Breast epithelium (tissue), 4 donors: ENCODE measurements at places on chromosomes 1 and 21. TPM values are rescaled to one million over a fixed set of nuclear protein-coding genes. Genes with fewer than 3 reads are reported as not detected.

- H3K27ac ChIP-seq, result no peak overlapping the region
- DNase-seq, result no peak
- H3K4me1 ChIP-seq, result no peaks in the 10 kb centered on the region
- no peak overlapping the region for H3K4me3 ChIP-seq
- H3K27me3 ChIP-seq, result no peaks in the 10 kb centered on the region
Measured at GRCh38 chr21:38760017-38760761, 45.5 kb upstream of the ETS2 start.

DNA sequence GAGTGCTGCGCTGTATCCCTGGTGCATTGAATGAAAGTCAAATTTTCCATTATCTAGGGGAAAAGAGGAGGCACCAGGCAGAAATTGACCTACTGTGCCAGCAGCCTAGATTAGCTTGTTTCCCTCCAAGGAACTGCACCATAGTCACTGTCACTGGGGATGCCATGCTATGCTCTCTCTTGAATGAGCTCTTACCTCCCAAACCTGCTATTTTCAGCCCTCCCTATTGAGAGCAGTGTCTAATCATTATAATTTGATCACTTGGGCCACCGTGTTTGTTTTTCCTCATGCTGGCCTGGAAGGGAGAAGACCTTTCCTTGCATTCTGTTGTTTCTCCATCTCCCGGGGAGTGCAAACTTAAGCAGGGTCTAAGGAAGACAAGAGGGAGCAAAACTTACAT lies 492.9 kb downstream of the SIPA1L2 start:
- H3K4me1 ChIP-seq, result no peaks in the 10 kb centered on the region
- H3K4me3 ChIP-seq, result no peak overlapping the region
- H3K27me3 ChIP-seq, result no peaks in the 10 kb centered on the region
- DNase-seq, result no peak
- H3K27ac ChIP-seq, result no peak overlapping the region

DNA sequence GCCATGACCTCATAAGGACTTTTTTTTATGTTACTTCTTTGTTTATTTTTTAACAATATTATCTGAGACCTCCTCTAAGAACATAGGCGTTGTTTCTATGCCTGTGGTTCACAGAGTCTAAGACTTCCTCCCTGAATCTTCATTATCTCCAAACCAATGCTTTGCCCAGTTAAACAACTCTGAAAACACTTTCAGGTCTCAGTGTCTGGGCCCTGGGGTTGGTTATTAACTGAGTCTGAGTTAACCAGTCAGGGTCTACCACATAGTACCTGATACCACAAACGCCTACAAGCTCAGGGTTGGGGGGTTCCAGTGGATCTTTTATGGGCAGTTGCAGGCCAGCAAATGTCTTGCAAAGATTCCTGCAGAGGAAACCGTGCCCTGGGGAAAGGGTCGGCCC lies 138.2 kb downstream of the AJAP1 start:
- no peak overlapping the region for H3K4me3 ChIP-seq
- H3K27me3 ChIP-seq, result no peaks in the 10 kb centered on the region
- H3K36me3 ChIP-seq, result no peaks in the 10 kb centered on the region
- DNase-seq, result no peak
- no peaks in the 10 kb centered on the region for H3K4me1 ChIP-seq

DNA sequence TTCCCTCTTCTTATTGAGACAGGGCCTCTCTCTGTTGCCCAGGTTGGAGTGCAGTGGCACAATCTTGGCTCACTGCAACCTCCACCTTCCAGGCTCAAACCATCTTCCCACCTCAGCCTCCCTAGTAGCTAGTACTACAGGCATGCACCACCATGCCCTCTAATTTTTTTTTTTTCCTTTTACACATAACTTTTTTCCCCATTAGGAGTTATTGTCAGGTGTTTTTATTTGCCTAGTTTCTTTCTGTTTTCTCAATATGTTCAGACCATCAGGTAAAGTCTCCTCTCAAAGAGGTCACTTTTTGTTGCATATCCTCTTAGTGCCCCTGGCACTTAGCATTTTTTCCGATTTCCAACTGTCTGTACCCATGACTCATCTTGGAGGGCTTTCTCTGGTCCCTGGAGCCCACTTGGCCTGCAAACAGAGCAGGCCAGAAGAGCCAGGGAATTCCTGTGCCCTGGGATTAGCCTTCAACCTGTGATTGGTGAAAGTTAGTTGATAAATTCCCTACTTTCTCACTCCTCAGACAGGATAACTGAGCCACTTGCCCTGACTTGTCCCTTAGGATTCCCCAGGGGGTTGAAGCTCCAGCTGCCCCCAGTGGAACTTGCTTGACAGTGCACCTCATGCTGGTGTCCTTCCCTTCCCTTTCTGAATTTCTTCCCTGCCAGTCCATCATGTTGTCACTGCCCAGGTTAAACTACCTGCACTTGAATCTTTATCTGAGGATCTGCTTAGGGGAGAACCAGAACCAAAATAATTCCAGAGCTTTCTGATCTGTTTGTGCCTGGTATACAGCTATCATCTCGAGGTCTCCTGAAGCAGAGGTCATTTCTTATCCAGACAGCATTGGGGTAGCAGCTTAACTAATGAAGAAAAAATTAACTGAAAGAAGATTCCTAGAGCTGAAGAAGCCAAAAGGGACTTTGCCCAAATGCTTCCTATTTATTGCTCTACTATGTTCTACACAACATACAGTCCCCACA lies 2.4 kb downstream of the NTPCR start:
- peaks cover 4% of the 10 kb centered on the region for H3K4me1 ChIP-seq
- no peak overlapping the region for H3K4me3 ChIP-seq
- H3K27ac ChIP-seq, result no peak overlapping the region

OR2T33 gene
- not detected for total RNA-seq

GRCh38 chr1:212070720-212071302 lies 35.3 kb downstream of the DTL start:
- no peak overlapping the region for H3K4me3 ChIP-seq
- no peaks in the 10 kb centered on the region for H3K27me3 ChIP-seq
- no peak for DNase-seq
- H3K27ac ChIP-seq, result no peak overlapping the region

DNA sequence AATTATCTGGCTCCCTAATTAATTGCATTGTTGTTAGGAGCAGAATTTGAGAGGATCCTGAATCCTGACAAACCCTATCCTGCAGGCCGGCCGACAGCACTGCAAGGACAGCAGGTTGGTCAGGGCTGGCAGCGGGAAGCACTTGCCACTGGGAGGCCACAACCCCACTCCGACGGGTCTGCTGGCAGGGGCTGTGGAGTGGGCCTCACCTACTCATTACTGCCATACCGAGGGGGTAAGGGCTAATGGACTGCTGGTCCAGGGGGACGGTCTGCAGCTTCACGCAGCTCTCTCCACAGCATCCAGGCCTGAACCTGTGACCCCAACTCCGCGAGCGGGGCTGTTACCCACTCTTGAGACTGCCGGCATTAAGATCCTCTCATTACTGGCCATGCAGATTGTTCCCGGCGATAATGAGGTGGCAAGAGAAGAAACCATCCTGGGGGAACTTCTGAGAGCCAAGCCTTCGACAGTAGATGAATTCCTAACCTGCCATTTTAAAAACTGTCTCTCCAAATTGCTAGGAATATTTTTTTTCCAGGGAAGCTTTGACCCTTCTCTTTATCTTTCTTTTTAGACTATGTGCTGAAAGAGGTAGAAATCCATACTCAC lies 501.3 kb downstream of the OMA1 start:
- DNase-seq, result no peak
- no peaks in the 10 kb centered on the region for H3K36me3 ChIP-seq
- no peak overlapping the region for H3K4me3 ChIP-seq
- H3K4me1 ChIP-seq, result no peaks in the 10 kb centered on the region

- no peak overlapping the region for H3K4me3 ChIP-seq
- no peaks in the 10 kb centered on the region for H3K36me3 ChIP-seq
- H3K27ac ChIP-seq, result no peak overlapping the region
- DNase-seq, result peak; percentile 28
- no peaks in the 10 kb centered on the region for H3K27me3 ChIP-seq
- no peaks in the 10 kb centered on the region for H3K4me1 ChIP-seq
Measured at GRCh38 chr1:43253173-43253572, 16.6 kb upstream of the TMEM125 start.

- no peak overlapping the region for H3K27ac ChIP-seq
- no peaks in the 10 kb centered on the region for H3K27me3 ChIP-seq
- H3K4me3 ChIP-seq, result no peak overlapping the region
- DNase-seq, result no peak
Measured at GRCh38 chr1:6397844-6398441, 4.4 kb upstream of the ACOT7 start.

TMEM50A gene
- total RNA-seq, result 117 TPM

FCRL2 gene
- 0.66 TPM for total RNA-seq

DNA sequence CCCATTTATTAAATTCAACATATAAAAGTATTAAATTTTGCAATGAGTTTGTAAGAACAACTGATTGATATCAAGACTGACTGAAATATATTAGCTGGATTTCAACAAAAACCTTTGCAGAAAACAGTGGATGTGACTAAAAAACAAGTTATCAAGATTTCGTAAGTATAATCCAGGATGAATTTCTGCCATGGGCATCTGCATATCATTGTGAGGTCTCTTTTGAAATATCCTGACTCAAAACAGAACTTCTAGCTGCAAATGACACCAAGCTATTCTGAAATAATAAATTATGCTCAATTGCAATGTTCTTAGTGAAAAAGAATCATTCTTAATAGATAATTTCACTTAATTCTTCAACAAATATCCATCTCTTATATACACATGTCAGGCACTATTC lies 52.6 kb downstream of the CD34 start:
- H3K4me1 ChIP-seq, result no peaks in the 10 kb centered on the region
- H3K36me3 ChIP-seq, result no peaks in the 10 kb centered on the region
- DNase-seq, result no peak
- H3K27ac ChIP-seq, result no peak overlapping the region

GRHL3 gene
- total RNA-seq, result not detected

DNA sequence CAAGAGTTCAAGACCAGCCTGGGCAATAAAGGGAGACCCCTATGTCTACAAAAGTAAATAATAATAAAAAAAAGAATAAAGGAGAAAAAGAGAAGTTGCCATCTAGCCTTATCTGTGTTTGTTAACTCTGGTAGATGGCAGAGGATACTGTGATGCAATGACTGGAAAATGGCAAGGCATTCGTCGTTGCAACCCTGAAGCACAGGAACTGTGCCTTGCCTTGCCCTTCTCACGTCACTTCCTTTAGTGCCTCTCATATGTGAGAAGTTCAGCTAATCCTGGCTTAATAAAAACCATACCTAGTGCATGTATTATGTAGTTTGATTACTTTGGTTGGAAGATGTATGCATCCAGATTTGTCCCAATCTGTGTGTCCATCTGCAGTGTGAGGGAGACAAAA lies 25.8 kb upstream of the PIGC start:
- no peak overlapping the region for H3K4me3 ChIP-seq
- DNase-seq, result no peak
- no peaks in the 10 kb centered on the region for H3K36me3 ChIP-seq
- H3K4me1 ChIP-seq, result no peaks in the 10 kb centered on the region

DNA sequence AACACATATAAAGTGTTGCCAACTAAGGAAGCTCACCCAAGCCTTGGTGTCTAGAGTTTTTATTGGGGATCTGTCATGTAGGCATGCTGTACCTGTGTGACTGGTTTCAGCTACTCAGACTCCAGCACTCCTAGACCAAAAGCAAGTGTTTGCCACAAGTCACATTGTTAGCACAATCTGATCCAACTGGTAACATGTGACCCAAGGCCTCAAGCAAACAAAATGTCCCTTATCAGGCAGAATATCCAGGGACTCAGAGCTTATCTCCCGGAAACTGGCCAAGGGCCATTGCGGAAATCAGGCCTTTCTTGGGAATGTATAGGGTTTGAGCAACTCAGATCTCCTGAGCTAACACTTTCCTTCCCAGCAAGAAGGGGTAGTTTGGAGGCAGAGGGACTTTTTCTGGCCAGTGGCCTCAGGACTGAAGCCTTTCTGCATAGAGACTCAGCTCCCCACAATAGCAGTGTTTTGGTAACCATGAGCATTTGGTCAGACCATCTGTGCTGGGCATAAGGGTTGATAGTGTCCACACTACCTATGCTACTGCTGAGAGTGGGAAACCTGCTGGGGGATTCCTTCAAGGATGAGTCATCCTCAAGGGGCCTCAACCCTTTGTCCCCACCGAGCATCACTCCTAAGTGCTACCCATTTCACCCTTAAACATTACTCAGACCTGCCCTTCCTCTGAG lies 29.6 kb downstream of the NHLH2 start:
- no peak overlapping the region for H3K27ac ChIP-seq
- no peaks in the 10 kb centered on the region for H3K4me1 ChIP-seq
- H3K27me3 ChIP-seq, result no peaks in the 10 kb centered on the region
- H3K4me3 ChIP-seq, result no peak overlapping the region

GRCh38 chr1:14928412-14928811 lies 225.1 kb upstream of the TMEM51 start:
- H3K27ac ChIP-seq, result peak overlapping the region; percentile 49
- peaks cover 18% of the 10 kb centered on the region for H3K4me1 ChIP-seq
- DNase-seq, result no peak
- H3K4me3 ChIP-seq, result no peak overlapping the region
